Stimulated activated CD4-positive, alpha-beta T cell treated with anti-CD3 and anti-CD28 coated beads, Interleukin-2, amount 100 ng/mL, for 4 hours (primary cell): ENCODE measurements at places on chromosomes 11 and 22.

DNA sequence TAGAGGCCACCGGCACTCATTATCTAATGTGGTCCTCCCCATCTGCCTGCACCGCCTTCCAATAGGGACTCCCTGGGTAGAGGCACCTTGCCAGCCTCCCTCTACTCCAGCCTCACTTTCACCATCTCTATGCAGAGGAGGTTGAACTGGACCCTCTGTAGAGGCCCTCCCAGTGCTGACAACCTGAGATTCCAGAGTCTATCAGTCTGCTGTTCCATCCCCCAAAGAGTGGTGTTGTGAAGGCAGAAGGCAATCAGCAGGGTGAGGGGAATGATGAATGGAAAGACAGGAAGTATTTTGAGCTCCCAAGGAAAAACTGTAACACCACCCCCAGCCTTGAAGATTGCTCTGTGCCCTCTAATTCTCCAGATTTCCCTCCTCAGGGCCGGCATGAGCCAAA lies 77.9 kb downstream of the THAP12 start:
- no peak for DNase-seq

DNA sequence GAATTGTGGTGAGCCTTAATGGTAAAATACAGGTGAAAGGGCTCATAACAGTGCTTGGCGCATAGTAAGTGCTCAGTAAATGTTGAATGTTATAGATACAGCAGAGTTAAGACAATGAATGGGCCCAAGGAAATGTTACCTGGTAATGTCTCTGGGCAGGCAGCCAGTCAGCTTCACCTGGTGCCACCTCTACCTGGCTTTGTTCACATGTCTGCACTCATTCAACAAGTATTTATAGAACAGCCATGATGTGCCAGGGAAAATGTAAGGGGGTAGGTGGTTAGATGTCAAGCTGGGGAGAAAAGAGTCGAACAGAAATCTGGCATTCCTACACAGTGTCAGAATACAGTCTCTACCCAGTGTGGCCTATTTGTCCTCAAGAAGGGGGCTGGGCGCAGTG lies 238.8 kb upstream of the SYN3 start:
- no peak for DNase-seq

- no peak for DNase-seq
These were observed 4.4 kb downstream of the ABCG4 start for GRCh38 chr11:119153049-119153818.

- DNase-seq, result no peak
These were observed 51.7 kb upstream of the NUP160 start for GRCh38 chr11:47899801-47900200.

DNA sequence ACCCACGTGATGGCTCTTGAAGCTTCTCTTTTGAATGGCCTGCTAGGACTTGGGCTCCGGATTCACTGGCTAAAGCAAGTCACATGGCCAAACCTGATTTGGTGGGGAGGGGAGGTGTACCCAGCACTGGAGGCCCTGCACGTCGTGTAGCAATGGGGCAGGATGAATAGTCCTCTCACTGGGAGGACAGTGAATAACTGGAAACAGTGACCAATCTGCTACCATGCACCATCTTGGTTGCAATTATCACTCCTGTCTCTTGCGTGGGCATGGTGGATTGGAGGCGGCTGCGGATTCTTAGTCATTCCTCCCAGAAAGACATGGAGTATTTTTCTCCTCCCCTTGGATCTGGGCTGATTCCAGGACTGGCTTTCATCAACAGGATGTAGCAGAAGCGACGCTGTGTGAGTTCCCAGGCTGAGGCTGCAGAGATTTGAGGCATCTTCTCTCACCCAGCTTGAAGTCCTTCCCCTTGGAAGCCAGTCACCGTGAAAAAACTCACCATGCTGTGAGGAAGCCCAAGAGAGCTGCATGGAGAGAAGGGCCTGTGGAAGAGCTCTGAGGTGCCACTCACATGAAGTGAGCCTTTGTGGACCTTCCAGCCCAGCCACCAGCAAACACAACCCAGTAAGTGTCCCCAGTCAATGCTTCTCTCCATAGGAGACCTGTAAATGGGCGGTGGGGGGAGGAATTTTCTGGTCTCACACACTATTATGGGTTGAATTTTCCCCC lies 70.4 kb downstream of the IGLL1 start:
- no peak for DNase-seq

- DNase-seq, result no peak
These were observed 538.8 kb upstream of the B3GAT1 start for GRCh38 chr11:134950692-134951304.

- DNase-seq, result no peak
These were observed 3.6 kb upstream of the MED15 start for GRCh38 chr22:20503816-20504215.

- DNase-seq, result no peak
These were observed 1.7 kb downstream of the MRGPRD start for GRCh38 chr11:68978931-68979594.

GRCh38 chr11:32420937-32421901 lies 14.1 kb downstream of the WT1 start:
- DNase-seq, result no peak

GRCh38 chr11:132037467-132037862 lies 667.0 kb downstream of the NTM start:
- DNase-seq, result no peak

GRCh38 chr11:11708256-11708655 lies 86.5 kb upstream of the GALNT18 start:
- no peak for DNase-seq

DNA sequence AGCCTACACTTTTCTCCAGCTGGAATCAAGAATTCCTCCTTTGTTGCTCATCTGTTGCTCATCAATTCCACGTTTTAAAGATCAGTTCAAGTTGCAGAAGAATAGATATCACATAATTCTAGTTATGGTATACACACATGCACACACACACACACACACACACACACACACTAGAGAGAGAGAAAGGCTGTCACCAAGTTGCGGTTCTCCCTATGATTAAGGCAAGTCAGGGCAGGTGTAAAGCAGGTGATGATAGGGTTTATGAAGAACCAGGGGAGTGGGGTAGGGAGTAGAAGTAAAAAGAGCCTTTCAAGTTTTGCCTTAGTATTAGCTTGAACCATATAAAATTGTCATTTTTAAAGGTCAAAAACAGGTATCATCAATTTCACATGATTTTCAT lies 31.7 kb upstream of the TMPRSS4 start:
- no peak for DNase-seq

- DNase-seq, result no peak
These were observed 10.3 kb downstream of the DHCR7 start for GRCh38 chr11:71437879-71438278.
